Skin of body (tissue), 3 donors: ENCODE measurements at places on chromosomes 12 and 14. TPM values are rescaled to one million over a fixed set of nuclear protein-coding genes. Genes with fewer than 3 reads are reported as not detected.

DNA sequence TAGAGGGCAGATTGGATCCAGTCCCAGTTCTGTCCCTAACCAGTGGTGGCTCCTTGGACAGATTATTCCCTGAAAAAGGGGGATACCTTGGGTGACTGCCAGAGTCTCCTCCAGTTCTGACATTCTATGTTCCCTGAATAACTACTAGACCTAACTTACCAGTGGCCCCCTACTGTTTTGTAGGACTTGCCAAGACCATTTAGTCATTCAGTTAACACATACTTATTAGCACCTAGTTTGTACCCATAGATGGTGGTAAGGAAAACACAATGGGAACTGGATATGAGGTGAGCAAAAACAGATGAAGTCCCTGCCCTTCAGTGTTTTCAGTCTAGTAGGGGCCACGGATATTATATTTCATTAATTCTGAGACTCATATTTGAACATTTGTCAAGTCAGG is 3.5 kb downstream of the PRPF40B start:
- no peak for DNase-seq

- DNase-seq = no peak
Observed at GRCh38 chr14:98182393-98183055, 1089.5 kb downstream of the BCL11B start.

- no peak for DNase-seq
Observed at GRCh38 chr12:10165421-10165820, 6.5 kb downstream of the OLR1 start.

- DNase-seq = no peak
Observed at GRCh38 chr12:111418594-111418880, 12.8 kb downstream of the SH2B3 start.

The SLC48A1 gene
- total RNA-seq = 6.7 TPM
